ENCODE measurements at places on chromosomes 1 and 21. TPM values are rescaled to one million over a fixed set of nuclear protein-coding genes. Genes with fewer than 3 reads are reported as not detected.

- no peak for DNase-seq
Measured at GRCh38 chr1:150072959-150073358, 5.4 kb downstream of the VPS45 start.

GRCh38 chr1:52266507-52266906, 99.5 kb downstream of the CC2D1B start:
- DNase-seq: no peak

- DNase-seq: no peak
Measured at GRCh38 chr1:154813300-154813816, 56.7 kb downstream of the KCNN3 start.

- peak; percentile 73 for DNase-seq
Measured at GRCh38 chr1:17059391-17060305, 5.8 kb upstream of the SDHB start.

- DNase-seq: no peak
Measured at GRCh38 chr1:65170511-65171142, 22.6 kb downstream of the AK4 start.

GRCh38 chr1:86912281-86912900, 1.5 kb downstream of the SELENOF start:
- DNase-seq: no peak

- DNase-seq: no peak
Measured at GRCh38 chr1:235060607-235061470, 67.8 kb downstream of the TOMM20 start.

DNA sequence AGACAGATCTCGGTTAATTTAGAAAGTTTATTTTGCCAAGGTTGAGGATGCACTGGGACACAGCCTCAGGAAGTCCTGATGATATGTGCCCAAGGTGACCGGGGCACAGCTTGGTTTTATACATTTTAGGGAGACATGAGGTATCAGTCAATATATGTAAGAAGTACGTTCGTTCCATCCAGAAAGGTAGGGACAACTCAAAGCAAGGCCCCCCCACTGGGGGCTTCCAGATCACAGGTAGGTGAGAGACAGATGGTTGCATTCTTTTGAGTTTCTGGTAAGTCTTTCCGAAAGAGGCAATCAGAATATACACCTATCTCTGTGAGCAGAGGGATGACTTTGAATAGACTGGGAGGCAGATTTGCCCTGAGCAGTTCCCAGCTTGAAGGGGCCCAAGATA, 60.4 kb upstream of the VTCN1 start:
- DNase-seq: no peak

GRCh38 chr1:12678350-12678749, 34.5 kb downstream of the AADACL4 start:
- DNase-seq: no peak

GRCh38 chr1:222026280-222026679, 284.4 kb upstream of the DUSP10 start:
- DNase-seq: no peak

GRCh38 chr1:203001986-203002385, 5.2 kb upstream of the TMEM183A start:
- no peak for DNase-seq

DNA sequence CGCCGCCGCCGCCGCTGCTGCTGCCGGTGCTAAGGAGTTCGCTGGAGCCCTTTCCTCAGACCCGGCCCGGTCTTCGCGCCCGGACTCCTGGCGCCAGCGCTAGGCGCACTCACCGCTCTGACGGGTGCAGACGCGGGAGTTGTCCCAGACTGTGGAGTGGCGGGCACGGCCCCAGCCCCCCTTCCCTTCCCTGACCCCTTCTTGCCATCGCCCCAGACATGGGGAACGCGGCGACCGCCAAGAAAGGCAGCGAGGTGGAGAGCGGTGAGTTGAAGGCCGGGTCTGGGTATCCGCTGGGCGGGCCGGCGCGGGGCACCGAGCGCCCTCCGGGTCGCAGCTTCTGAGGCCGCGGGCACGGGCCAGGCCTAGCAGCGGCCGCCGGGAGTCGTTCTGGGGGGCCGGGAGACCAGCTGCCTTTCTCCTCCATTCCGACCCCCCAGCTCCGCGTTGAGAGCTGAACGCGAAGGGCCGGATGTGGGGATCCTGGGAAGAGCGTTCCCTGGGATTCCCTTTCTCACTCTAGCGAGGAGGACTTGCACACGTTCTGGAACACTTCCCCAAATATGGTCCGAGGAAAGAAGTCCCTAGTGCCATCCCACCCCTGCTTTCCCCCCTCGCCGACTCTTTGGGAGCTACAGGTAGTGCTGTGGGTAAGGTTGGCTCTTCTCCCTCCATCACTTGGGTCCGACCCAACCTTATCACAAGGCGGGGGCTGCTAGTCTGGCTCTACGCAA, 65.8 kb upstream of the PRKACB start:
- peak; percentile 28 for DNase-seq

GRCh38 chr1:30847358-30847972, 61.1 kb downstream of the SDC3 start:
- peak; percentile 84 for DNase-seq

The FCRL6 gene
- not detected for total RNA-seq

The CHI3L2 gene
- 1.3 TPM for total RNA-seq

The ADAM15 gene
- 382 TPM for total RNA-seq

All from endothelial cell (in vitro differentiated cells).